Head of caudate nucleus (tissue), 42 donors: ENCODE measurements at places on chromosomes 16 and 17.

- DNase-seq: no peak
Measured at GRCh38 chr16:12458591-12459358, 344.9 kb downstream of the CPPED1 start.

- no peak for DNase-seq
Measured at GRCh38 chr16:86576591-86577313, 1.6 kb upstream of the FOXL1 start.

DNA sequence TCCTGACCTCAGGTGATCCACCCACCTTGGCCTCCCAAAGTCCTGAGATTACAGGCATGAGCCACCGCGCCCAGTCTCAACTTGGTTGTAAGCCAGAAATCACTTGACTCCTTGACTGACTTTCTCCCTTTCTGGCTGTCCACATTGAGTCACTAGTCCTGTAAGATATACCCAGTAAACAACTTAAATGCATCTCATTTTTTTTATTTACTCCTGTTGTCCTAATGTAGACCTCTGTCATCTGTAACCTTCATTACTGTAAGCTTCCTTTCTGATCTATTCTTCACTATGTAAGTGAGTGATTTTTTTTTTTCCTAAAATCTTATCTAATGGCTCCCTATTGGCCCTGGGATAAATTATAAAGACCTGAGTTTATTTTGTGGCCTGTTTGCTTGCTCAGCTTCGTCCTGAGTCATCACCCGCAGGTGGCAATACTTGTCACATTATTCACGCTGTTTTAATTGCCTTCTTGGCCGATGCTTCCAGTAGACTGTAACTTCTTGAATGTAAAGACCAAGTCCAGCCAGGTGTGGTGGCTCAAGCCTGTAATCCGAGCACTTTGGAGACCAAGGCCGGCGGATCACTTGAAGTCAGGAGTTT lies 41.0 kb downstream of the PAFAH1B1 start:
- no peak for DNase-seq

DNA sequence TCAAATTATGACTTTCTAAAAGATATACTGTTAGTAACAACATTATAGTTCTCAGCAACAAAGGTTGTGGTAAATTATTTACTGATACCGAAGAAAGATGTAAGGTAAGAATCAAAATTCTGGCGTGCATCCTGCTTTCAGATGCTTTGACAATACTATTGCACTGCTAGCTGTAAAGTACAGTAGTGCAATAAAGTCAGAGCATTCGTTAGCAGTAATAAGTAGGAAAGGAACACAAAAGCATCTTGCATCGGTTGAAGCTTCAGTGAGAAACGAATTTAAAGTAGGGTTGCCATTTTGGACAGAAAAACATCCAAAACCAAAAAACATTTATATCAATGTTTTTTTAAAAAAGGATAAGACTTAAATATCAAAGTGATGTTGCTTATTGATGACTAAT lies 4.0 kb downstream of the SKA2 start:
- DNase-seq: no peak

GRCh38 chr17:36089888-36090836 lies at the start of gene CCL3:
Gene CCL3, minus strand, starts transcription at chr17:36090143. Its CDS starts 85 bp downstream, at chr17:36090058.
- DNase-seq: peak; percentile 22

DNA sequence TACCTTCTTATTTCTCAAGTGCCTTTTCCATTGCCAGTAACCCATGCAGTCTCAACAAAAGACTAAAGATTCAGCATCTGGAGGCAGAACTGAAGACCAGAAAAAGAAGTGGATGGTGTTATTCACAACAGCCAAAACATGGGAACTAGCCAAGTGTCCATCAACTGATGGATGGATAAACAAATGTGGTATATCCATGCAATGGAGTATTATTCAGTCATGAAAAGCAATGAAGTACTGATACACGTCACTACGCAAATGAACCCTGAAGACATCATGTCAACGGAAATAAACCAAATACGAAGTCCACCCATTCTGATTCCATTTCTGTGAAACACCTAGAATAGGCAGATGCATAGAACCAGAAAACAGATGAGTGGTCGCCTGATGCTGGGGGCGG lies 25.6 kb downstream of the GAS7 start:
- DNase-seq: no peak

GRCh38 chr16:12220766-12221165 lies 244.2 kb downstream of the SNX29 start:
- DNase-seq: no peak

GRCh38 chr16:14003074-14003570 lies 68.0 kb upstream of the MRTFB start:
- peak; percentile 89 for DNase-seq

- no peak for DNase-seq
Measured at GRCh38 chr16:31531096-31531495, 3.4 kb downstream of the AHSP start.

GRCh38 chr16:76297941-76298340 lies 20.7 kb downstream of the CNTNAP4 start:
- DNase-seq: no peak

DNA sequence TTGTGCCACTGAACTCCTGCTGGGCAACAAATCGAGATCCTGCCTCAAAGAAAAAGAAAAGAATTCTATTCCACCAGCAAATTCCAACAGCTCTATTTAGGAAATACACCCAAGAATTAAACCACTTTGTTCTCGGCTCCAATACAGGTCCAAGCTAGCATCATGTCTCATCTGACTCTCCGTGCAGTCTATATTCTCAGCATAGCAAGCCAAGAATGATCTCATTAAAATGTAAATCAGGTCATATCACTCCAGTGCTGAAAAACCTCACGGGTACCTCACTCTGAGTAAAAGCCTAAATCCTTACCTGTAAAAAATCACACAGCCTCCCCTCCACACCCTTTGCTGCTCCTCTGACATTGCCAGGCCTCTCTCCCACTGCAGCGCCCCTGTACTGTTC lies 23.9 kb downstream of the UBE2G1 start:
- DNase-seq: no peak

DNA sequence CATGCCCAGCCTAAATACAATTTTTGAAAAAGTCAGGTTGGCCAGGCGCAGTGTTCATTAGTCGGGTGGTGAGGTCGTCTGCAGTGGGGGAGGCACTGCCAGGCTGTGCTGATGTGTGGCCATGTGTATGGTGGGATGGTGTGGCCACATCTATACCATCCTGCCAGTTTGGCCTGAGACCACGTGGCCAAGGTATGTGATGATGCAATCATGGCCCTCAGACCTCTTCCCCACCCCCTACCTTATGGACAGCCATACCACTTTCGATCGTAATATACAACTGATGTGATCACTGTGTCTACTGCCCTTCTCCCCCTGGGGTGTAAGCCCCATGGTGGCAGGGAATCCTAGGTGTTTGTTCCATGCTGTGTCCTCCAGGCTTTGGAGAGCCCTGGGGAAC lies 23.7 kb downstream of the SBK1 start:
- no peak for DNase-seq

DNA sequence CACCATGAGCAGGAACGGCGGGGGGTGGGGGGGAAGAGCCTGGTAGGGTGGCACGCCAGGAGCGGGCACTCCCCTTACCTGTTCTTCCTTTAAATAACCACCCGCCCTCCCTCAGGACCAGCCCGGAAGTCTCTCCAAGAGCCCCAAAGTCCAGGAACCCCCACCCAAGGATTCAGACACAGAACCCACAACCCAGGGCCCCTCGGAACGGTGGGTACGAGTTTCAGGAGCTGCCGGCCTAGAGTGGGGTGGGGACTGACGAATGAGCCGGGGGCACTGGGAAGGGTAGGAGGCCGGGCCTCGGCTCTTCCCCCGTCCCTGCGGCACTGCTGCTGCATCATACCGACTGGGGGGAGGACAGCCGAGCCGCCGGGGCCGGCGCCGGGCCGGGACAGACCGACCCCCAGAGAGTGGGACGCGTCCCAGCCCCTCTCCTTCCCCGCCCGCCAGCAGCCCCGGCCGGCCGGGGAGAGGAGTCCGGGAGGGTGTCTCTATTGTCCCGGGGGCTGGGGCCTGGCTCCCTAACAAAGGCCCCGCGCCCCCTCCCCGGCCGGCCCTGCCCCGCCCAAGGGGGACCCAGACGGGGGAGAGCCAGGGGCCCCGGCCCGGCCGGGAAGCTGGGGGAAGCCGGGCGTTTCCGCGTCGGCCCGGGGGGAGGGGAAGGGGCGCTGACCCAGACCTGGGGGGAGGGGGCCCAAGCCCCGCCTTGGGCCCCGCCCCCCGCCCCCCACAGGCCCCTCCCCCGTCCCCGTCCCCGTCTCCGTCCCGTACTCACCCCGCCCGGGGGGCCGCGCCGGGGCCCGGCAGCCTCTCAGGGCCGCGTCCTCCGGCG lies 747 bp downstream of the ATXN7L3 start:
- DNase-seq: peak; percentile 23

DNA sequence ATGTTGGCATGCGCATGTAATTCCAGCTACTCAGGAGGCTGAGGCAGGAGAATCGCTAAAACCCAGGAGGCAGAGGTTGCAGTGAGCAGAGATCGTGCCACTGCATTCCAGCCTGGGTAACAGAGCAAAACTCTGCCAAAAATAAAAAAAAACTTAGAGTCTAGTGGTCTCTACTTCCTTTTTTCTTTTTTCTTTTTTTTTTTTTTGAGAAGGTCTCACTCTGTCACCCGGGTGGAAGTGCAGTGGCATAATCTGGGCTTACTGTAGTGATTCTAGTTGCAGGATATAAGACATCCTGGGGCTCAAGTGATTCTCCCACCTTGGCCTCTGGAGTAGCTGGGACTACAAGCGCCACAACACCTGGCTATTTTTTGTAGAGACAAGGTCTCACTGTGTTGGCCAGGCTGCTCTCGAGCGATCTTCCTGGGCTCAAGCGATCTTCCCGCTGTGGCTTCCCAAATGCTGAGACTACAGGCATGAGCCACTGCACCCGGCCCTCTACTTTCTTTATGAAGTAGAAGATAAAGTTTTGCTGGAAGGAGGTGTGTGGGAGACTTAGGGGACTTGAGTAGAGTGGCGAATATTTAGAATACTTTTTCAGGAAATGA lies 47.9 kb upstream of the TAOK1 start:
- DNase-seq: no peak

DNA sequence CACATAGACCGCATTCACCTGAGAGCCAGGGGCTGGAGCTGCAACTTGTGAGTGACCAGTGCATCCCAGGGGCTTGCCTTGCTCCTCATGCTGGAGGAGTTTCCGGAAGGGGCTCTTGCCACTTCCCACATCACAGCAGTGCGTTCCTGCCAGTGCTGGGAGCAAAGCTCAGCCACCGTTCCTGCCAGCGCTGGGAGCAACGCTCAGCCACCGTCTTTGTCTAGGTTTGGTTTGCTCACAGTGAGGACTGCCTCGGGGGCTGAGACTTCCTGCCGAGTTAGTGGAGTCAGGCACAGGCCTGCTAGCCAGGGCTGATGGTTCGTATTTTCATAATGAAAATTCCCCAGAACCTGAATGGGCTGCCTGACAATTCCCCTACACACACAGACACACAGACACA lies 5.4 kb upstream of the CHRNE start:
- DNase-seq: no peak

DNA sequence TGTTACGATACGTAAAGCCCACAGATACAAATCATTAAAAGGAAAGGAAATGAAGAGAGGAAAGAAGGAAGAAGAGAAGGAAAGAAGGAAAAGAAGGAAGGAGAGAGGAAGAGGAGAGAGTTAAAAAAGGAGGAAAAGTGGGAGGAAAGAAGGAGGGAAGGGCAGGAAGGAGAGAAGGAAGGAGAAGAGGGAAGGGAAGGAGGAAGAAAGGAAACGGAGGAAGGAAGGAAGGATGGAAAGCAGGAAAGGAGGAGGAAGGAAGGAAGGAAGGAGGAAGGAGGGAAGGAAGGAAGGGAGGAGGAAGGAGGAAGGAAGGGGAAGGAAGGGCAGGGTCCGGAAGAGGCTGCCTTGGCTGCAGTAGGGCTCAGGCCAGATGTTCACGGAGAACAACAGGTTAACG lies 95.2 kb downstream of the ENGASE start:
- no peak for DNase-seq

DNA sequence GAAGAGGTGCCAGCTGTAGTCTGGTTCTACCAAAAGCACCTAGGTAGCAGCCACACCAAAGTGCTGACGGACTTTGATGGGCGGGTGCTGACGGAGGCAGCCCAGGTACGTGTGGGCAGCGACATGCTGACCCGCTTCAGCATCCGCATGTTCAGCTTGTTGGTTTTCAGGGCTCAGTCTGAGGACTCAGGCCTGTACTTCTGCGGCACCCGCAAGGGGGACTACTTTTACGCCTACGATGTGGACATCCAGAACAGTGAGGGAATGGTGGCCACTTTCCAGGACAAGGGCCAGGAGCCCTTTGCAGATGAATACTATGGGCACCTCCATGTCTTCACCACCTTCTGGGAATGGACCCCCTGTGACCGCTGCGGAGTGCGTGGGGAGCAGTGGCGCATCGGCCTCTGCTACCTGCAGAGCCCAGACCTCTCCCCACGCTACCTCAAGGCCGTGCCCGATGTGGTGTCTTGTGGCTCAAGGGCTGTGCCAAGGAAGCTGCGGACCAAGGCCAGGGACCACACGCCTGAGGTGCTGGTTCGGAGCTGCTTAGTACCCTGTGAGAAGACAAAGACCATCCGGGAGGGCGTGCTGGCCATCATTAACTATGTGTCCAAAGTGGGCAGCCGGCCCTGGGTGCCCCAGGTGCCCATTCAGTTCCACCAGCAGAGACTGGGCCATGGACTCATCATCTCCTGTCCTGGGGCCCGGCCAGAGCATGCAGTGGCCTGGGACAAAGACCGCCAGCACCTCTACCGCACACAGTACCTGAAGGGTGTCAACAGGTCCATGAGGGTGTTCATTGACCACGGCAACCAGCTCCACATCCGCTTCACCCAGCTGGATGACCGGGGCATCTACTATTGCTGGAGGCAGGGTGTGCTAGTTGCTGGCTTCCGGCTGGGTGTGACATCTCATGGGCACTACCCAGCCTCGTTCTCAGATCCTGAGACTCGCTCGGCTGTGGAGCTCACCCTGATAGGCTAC lies 5.0 kb upstream of the EFTUD2 start:
- DNase-seq: peak; percentile 26

DNA sequence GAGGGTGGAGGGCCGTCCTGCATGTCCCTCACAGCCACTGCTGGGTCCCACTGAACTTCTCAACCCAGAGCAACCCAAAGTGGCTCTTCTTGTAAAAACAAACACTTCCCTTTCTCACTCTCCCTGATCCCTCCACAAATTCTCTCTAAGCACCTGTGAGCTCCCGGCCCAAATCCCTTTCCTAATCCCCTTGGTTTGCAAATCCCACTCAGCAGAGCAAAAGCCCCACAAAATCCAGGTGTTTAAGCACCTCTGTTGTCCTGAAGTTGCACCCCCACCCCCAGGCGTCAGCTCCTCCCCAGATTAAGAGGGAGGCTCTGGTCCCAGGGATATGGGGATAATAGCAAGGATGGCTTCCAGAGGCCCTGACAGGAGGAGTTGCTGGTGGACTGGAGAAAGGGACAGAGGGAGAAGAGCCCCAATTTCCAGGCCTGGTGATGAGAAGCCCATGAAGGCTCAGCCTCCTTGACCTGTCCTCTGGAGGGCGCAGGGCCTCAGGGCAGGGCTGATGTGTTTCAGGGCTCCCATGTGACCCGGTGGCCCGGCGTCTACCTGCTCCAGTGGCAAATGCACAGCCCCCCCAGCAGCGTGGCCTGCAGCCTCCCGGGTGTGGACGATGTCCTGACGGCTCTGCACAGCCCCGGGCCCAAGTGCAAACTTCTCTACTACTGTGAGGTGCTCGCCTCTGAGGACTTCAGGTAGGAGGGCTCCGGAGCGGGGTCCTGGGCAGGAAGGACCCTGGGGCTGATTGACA lies 23.0 kb downstream of the NAGPA start:
- DNase-seq: no peak
